ENCODE measurements at places on chromosomes 11 and 22. TPM values are rescaled to one million over a fixed set of nuclear protein-coding genes. Genes with fewer than 3 reads are reported as not detected.

OR5P2 gene
- total RNA-seq: not detected

PDHX gene
- 19.4 TPM for total RNA-seq

HBB gene
- total RNA-seq: not detected

LDHAL6A gene
- not detected for total RNA-seq

PVALB gene
- not detected for total RNA-seq

ROBO4 gene
- 405 TPM for total RNA-seq

CNTF gene
- 0.34 TPM for total RNA-seq

ELMOD1 gene
- total RNA-seq: not detected
